ENCODE measurements at places on chromosomes 5 and 9.
A peak's percentile ranks its signal among the peaks of the same experiment; 100 is the strongest.

DNA sequence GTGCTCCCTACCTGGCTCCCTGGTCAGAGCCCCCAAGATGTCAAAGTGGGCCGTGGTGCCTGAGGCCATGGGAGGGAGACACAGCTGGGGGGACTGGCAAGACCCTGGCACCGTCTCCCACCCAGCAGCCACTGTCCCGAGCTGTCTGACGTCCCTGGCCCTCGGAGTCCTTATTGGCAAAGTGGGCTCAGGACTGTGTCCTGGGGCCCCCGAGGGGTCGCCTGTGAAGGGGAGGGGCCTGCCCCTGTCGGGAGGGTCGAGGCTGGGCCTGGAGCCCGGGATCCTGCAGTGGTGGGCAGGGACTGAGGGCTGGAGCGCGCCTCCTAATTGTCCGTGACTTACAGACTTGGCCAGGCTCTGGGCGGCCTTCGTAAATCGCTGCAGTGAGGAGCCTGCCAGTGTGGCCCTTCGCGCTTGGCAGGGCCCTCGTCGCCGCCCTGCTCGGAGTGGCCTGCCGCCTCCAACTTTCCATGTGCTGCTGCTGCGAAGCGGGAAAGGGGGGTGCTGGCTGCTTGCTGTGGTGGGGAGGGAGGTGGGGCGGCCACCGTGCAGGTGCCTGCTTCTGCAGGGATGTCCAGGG is 13.7 kb downstream of the MYMK start:
- DNase-seq: no peak

DNA sequence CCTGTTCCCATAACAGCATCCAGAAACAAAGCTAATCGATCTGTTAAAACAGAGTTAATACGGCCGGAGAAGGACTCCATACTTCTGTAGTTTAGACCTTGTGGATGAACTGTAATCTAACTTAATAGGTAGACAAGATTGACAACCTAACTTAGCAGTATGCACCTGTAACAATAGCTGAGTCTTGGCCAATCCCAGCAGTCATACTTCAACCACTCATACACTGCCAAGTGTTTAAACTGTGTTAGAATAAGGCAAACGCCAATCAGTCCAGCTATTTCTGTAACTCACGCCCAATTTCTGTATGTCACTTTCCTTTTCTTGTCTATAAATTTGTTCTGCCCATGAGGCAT is 33.7 kb upstream of the MACIR start:
- no peak for DNase-seq

DNA sequence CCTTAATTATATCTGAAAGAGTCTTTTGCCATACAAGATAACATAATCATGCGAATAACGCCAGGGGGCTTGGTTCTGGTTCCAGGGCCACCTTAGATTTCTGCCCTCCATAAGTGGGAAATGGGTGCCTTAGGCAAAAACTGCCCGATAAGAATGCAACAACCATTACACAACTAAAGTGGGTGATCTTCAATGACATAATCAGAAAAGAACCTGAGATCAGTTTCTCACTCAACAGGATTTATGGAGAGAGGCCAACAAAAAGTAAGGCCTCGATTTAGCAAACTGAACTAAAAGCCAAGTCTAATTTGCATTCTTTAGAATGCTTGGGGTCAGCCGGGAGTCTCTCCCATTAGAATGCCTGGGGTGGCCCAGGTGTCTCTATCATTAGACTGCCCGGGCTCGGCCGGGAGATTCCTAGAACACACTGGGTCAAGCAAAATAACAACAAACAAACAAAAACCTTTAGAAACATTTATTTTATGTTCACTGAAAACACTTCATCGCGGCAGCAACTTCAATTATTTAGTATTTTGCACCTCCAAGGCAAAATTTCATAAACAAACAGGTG is 194.8 kb downstream of the AUH start:
- DNase-seq: no peak

GRCh38 chr5:76192837-76193236 is 109.7 kb downstream of the SV2C start:
- DNase-seq: no peak

GRCh38 chr5:116361171-116361967 is 213.3 kb downstream of the SEMA6A start:
- no peak for DNase-seq

DNA sequence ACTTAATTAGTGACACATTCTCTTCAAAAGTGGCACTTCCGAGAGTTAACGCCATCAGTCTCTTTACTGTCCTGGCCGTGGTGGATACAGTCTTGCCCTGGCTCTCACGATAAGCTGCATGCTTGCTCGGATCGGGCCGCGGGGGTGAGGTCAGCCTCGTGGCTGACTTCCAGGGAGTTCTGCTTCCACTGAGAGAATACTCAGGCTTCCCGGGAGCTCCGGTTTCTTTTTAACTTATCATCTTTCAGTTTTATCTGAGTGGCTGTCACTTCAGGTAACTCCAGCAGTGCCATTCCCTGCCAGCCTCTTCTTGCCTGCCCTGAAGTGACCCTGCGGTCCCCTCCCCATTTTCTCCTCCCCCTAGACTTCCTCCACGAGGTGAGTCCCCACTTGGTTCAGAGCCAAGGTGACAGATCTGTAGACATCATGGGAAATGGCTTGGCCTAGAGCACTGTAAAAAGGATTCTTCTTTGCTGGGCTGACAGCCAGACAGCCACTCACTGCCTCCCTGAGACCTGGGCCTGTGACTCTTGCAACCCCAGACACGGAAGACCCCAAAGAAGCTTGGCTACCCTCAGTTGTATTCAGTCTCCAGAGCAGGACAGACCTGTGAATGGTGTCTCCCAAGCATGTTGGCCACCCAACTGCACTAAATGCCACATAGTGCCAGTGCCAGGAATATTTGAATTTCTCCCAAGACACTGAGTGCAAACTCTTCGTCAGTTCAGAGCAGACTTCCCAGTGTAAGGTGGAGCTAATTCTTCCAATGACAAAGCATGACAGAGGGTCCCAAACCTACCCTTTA is 95.1 kb downstream of the DAPK1 start:
- no peak for DNase-seq

DNA sequence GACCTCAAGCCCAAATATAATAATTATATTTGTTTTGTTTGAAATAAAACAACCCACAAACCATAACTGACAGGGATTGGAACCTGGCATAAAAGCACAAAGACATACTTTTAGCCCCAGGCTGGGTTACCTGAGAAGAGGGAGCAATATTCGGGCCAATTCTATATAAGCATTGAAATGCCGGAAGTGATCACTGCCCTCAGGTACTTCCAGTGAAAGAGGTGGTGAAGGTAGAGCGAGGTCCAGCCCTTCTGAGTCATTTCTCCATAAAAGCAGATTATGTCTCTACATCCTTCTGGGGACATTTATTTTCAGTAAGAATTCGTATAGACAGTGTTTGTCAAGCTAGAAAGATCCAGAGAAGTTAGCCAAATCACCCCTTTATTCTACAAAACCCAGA is 59.6 kb downstream of the GCNT4 start:
- DNase-seq: no peak

DNA sequence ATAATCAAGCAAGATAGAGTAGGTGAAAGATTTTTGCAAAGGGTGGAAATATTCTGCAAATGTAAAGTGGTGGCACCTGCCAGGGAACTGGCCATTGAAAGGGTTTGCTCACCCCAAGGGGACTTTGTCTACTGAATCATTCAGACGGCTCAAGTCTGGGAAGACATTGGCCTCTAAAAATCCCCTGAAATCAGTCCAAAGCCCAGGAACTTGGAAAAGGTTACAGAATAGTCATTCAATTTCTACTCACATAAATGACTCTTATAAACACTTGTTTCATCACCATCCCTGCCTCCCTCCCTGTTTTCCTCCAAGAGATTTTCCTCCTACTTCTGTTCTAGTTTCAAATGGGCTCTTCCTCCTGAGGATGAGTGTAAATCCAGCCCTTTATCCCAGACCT is 28.5 kb downstream of the ZNF366 start:
- DNase-seq: no peak

GRCh38 chr5:117594166-117594565 is 1019.5 kb upstream of the SEMA6A start:
- DNase-seq: no peak

DNA sequence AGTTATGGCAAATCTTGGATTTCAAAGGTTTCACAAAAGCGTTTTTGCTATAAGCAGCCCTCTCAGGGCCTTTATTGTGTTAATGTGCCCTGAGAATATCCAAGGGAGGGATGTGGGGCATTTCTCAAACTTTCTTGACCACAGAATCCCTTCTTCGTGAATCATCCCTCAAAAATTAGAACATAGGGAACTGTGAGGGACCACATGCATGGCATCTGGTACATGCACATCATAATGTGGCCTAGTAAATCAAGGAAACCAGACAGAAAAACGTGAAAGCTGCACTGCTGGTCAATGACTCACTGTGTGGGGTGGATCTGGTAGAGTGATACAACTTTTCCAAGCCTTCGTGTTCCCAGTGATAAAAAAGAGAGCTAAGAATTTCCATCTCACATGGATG is 22.4 kb downstream of the DDX31 start:
- DNase-seq: peak; percentile 26

DNA sequence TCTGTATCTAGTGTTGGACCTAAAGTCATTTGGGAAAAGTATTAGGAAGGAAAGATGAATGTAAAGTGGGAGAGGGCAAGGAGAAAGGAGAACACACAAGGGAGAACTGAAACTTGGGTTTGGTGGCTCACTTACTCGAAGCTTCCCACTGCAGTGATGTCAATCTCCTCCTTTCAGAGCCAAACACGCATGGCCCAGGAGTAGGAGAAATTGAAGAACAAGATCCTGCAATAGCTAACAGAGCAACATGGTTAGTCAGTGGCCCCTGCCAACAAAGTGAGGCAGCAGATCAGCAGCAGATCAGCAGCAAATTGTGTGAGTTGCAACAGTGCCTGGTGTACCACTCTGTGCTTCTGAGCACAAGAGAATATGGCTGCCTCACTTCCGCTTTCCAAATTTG is 366.4 kb downstream of the PSAT1 start:
- DNase-seq: no peak

DNA sequence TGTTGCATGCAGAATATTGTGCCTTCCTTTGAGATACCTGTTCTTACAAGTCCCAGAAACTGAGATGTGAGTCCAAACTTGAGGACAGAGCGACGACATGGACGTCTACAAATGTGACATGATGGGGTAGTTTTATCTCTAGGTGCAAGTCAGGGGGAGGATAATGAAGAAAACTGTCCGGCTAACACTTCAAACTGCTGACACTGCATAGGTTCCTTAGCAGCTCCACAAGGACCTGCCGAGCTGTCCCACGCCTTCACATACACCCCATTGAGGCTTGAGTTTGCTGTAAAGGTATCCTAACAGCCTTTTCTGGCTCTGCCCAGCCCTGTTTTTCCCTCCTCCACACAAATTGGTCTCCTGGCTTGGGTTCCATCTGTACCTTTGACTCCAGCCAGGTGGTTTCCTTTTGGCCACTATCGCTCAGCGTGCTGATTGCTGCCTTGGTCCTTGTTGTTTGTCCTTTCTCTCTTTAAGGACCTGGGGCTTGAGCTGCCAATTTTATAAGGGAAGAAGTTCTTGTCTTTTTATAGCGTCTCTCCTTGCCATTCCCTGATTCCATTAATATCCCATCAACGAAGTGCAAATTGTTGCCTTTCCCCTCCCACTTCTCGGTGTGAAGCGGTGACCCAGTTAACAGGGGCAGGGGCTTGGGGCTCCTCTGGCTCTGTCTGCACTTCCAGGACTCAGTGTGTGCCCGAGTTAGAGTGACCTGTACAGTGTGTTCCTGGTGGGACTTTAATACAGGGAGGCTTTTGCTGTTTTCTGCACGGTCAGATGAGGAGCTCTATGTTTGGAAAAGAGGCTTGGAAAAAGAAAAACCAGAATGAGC is 100.3 kb downstream of the PCSK1 start:
- no peak for DNase-seq

DNA sequence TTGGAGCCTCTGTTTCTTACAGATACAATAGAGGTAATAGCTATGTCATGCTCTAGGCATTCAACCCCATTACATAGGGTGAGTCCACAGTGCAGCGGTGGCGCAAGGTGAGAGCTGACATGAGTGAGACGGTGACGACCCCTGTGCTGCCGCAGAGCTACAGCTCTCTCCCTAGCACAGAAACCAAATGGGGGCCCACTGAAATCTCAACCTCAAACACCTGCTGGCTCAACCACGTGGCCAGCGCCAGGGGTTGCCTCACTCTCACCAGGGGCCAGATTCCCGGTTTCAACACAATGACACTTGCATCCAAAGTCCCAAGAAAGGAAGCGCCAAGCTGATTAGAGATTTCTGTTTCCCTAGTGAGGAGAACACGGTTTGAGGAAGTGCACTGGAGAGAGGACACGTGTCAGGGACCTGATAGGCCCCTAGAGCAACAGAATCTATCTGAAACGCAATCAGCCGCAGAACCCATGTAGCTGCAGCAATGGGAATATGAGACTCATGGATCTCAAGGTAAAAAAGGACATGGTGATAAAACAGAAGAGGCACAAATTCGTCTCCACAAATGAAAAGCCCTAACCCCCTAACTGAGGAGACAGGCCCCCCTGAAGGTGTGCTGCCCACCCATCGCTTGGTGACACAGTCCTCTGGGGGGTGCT is 114.3 kb downstream of the CRB2 start:
- DNase-seq: no peak

DNA sequence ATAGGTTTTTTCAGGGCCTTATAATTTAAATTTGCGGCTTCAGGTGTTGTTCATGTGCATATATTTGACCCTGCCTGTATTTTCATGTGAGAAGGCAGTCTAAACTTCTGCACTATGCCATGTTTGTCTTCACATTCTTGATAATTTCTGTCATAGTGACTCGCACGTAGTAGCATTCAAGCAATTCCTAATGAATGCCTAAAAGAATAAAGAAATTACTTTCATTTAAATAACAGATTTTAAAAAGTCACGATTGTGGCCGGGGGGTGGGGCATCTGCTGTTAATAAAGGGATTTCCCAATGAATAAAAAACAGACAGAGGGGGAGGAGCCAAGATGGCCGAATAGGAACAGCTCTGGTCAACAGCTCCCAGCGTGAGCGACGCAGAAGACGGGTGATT is 318.0 kb downstream of the ADAMTS6 start:
- DNase-seq: no peak

DNA sequence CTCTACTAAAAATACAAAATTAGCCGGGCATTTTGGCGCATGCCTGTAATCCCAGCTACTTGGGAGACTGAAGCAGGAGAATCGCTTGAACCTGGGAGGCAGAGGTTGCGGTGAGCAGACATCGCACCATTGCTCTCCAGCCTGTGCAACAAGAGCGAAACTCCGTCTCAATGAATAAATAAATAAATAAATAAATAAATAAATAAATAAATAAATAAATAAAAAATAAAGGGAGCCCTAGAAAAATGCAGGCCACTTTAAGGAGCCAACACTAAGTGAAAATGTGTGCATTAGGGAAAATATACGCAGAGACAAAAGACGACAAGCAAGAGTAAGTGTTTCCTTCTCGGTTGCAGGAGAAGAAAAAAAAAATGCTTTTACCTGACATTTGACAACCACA is 132.6 kb upstream of the CDH10 start:
- DNase-seq: no peak

- DNase-seq: no peak
Observed at GRCh38 chr9:81474125-81474524, 215.2 kb downstream of the TLE1 start.
